GM06990 (cell line): ENCODE measurements at places on chromosomes 5 and 9.
A peak's percentile ranks its signal among the peaks of the same experiment; 100 is the strongest.

DNA sequence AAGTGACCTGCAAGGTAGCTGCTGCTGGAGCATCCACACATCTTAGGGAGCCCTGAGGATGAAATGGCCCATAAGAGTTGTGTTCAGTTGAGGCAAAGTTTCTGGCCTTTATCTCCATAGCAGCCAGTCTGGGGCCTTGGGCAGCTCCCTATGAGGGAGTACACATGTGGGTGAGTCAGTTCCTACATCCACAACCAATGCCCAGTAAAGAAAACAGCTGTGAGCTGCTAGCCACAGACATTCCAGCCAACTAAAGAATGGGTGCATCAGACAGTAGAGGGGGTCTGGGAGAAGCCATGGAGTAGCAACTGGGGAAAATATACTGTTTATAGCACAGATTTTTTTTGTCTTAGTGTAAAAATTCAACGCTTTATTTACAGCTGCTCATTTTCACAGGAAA, 720.7 kb downstream of the TLE1 start:
- DNase-seq: no peak

DNA sequence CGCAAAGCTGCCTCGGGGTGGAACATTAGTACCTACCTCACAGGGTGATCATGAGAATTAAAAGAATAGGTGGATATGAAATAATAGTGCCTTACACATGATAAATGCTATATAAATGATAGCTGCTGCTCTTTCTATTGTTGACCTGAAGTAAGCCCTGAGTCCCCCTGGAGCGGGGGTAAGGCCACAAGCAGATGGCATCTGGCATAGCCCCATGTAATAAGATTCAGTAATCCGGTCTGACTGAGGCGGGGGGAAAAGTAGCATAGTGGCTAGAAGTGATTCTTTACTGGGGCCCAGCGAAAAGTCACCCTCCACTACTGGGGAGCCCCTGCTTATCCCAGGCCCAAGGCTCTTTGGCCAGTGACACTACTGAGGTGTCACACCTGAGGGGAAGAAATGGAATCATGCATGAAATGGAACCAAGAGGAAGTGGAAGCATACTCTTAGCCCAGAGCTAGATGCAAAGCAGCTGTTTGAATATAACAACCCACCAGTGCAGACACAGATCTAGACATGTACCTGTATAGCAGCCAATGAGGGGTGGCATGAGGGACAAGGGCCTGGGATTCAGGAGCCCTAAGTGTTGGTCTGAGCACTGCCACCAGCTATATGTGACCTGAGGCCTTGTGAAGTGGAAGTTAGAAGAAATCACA, 16.1 kb upstream of the FGFR4 start:
- no peak for DNase-seq

- no peak for DNase-seq
Observed at GRCh38 chr9:25990376-25990775, 312.1 kb upstream of the TUSC1 start.

- no peak for DNase-seq
Observed at GRCh38 chr9:126986506-126986951, 71.9 kb downstream of the RALGPS1 start.

GRCh38 chr5:128949847-128950546, 15.3 kb upstream of the SLC27A6 start:
- no peak for DNase-seq

GRCh38 chr5:124686239-124687004, 60.0 kb downstream of the ZNF608 start:
- no peak for DNase-seq

- DNase-seq: peak; percentile 43
Observed at GRCh38 chr5:172235132-172235780, 41.3 kb downstream of the EFCAB9 start.

DNA sequence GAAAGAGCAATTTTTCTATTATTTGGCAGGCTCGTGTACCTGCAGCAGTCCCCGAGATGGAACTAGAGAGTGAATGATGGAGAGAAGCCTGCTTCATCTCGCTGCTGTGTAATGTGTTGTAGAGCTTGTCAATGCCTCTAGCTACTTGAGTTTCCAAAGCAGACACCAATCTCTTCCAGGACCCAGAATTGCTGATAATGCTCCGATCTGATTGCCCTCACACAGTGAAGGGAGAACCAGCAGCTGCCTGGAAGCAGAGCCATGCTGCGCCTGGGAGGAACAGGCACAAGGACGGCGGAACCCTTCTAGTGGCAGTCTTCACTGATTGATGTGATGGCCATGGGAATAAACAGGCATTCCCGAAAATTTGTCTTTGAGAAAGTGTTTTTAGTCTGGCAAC, 288.0 kb downstream of the ICE1 start:
- DNase-seq: no peak

DNA sequence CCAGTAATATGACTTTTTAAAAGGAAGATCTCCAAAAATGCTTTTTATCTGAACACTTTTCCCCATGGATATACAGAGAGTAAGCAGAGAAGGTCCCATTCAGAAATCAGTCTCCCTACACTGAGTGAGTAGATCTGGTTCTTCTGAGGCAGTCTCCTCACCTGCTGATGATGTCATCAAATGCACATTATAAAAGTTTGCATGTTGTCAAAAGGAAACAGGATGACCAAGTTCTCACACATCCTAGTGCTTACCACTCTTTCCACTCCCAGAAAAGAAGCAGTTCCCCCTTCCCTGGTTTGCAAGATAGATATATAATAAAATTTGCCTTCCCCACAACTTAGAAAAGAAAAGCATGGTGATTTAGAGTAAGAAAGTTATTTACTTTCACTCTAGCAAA, 180.5 kb downstream of the RAB3C start:
- no peak for DNase-seq

GRCh38 chr9:74512416-74512815, 15.3 kb downstream of the RORB start:
- DNase-seq: no peak

DNA sequence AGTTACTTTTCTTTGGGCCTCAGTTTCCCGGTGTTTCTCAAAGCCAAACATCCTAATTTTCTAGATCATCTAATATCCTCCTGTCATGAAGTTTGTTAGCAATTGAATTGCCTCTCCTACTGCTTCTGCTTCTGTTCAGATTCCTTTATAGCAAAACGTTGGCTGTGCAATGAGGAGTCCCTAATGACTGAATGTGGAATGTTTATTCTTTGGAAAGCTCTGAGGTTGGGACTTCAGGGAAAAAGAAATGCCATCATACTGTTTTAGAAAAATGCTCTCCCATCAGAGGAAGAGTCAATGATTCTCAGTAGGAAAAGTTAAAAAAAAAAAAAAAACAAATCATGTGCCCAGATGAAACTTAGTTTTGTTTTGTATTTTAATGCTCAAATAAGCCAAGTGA, 268.7 kb upstream of the PAPPA start:
- no peak for DNase-seq

DNA sequence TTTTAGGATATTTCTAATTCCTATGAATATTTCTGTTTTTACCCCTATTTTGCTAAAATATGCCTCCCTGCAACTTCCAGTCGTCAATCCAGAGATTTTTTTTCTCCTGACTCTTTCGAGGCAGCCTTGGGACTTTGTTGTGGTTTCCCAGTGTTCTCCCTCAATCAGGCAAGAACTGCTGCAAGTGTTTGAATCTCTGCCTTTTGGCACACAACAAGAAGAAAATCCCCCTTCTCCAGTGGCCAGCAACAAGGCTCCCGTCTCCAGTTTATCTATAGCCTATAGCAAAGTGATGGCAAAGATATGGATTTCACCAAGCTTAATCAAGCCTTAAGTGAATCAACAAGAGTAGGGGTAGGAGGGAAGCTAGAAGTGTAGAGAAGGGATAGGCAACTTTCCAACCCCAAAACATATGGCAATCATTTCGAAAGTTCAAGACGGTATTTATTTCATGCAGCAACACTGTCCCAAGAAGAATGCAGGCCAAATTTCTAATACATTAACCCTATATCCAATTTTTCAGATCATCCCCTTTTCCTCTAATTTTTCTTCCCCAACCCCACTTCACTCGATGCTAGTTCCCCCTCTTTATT, 37.7 kb upstream of the PAPPA start:
- DNase-seq: no peak

- no peak for DNase-seq
Observed at GRCh38 chr5:54113060-54113459, 197.3 kb downstream of the ARL15 start.

DNA sequence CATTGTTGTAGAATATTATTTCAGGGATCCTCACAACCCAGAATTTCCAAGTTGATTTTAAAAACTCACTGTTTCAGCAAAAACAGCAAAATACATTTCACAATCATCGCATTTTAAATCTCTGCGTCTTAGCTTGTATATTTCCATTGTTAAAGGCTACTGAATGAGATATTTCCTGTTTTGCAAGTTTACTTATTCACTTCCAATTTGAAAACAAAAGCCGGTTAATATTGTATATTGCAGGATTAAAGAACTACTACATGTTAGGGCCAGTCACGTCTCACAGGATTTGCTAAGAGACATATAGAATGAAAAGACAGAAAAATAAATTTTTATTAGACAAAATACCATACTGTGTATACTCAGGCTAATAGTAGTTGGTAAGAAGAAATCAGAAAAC, 395.9 kb upstream of the CDH9 start:
- DNase-seq: no peak

- DNase-seq: no peak
Observed at GRCh38 chr5:113199122-113199905, 222.7 kb downstream of the DCP2 start.

GRCh38 chr9:29514336-29514735, 1941.1 kb upstream of the C9orf72 start:
- DNase-seq: no peak

DNA sequence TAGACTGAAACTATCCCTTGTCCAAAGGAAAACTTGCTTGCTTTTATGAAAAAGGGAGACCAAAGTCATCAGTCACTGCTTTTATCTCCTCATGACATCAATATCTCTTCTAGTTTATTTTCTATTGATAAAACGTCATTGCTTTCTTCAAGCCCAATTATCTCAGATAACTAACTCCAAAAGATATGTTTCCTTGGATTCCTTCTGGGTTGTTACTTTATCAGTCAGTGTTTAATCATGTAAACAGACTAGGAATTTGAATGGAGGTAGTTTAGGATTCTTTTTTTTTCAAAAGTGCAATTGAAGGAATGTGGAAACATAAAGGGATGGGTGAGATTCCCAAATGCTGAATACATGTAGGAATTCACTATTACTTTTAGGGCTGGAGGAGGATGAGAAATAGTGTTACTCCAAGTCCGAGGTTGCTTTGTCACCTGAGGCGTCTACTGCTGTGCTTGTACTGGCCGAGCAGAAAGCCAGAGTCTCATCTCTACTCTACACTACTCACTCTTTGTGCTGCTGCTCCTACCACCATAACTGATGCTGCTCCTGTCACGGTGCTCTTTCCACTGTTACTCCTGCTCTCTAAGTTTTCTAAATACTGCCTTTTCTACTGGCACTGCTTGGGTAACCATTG, 1697.1 kb upstream of the NUDT12 start:
- no peak for DNase-seq

DNA sequence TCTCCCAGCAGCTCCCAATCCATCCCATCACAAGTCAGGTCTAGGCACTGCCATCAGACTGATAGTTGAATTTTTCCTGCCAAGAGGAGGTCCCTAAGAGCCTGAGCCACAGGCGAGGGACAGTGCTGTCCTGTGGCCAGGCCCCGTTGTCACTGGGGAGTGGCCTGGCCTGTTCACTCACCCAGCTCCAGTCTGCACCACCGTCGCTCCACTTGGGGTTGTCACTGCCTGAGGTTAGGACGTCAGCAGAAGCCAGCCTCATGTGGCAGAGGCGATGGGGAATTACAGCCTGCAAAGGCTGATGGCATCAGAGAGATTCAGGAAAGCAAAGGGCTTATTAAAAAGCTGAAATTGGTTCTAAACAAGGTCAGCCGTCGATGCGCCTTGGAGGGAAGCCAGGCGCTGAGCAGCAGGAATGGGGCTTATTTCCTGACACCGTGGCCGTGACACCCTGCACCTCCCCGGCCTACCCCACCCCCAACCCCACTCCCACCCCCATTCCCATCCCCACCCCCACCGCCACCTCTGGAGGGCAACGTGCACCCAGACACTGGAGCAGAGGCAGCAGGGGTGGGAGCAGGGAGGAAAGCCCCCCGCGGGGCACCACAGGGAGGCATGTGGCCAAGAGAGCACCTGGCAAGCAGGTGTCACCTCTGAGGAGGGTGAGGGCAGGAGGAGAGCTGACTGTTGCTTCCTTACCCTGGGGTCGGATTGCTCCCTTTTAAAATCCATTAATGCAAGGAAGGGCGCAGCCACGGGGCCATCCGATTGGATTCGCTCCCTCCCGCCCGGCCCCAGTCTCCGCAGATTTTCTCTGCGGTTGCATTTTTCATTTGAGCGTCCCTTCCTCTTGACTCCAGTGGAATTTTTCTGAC, 3.1 kb upstream of the DBH start:
- DNase-seq: no peak

GRCh38 chr5:176570044-176570443, 20.9 kb downstream of the CDHR2 start:
- DNase-seq: no peak

GRCh38 chr9:31259824-31260223, 1124.6 kb upstream of the ACO1 start:
- DNase-seq: no peak

- no peak for DNase-seq
Observed at GRCh38 chr5:86565197-86565789, 52.4 kb upstream of the COX7C start.

DNA sequence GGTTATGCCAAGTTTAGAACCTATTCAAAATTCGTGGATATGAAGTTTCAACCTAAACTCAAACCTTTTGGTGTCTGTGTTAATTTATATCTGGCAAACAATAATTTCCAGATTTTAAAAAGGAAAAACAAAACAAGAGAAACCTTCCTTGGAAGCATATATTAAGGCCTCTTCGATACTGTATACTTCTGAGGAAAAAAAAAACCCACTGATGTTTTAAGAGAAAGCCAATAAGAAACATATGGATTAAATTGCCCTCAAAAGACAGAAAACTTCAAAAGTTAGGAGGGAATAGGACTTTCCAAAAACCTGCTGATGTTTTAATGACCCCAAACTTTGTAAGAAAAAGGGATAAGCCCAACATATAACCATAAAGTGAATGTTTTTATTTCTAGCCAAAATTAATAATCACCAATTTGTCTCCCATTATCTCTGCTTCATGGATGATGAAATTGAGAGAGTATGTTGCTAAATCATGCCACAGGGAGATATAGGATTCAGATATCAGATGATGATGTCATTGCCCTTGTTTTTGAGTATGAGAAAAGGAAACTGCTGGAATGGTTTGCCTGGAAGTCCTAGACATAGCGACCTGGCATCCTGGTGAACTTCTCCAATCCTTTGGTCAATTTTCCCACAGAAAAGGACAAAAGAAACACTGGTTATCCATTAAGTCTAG, 423.9 kb downstream of the DMRT2 start:
- DNase-seq: no peak
